ENCODE measurements at places on chromosomes 4 and X.

- DNase-seq = no peak
Measured at GRCh38 chr4:161260819-161261218, 903.0 kb downstream of the FSTL5 start.

DNA sequence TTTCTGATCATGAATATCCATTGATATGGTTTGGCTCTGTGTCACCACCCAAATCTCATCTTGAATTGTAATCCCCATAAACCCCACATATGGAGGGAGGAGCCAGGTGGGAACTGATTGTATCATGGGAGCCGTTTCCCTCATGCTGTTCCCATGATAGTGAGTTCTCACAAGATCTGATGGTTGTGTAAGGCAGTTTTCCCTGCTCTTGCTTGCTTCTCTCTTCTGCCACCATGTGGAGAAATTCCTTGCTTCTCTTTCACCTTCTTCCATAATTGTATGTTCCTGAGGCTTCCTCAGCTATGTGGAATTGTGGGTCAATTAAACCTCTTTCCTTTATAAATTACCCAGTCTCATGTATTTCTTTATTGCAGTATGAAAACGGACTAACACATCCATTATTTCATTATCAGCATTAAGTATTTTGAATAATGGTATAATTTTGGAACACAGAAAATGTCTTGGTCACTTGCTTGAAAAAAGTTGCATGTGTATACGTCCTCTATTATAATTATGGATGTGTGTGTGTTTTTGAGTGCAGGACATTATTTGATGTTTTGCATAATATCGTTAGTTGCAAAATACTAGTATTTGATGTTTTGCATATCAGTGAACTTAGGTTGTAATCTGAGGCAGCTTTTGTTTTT lies 334.6 kb downstream of the PCDH10 start:
- no peak for DNase-seq

DNA sequence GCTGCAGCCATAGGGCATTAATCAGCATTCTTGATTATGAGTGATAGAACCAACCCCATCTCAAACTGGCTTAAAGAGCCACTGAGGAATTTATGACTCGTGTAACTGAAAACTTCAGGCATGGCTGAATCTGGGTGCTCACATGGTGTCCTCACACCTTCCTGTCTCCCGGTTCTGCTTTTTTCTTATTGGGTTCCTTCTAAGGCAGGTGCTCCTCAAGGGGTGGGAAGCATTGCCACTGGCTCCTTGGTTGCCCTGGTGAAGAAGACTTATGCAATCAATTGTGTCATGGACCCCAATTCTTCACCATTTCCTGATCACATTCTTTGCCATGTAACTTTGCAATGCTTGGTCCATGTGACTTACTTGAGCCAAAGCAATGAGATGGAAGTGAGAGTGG lies 4.3 kb upstream of the ZCCHC4 start:
- no peak for DNase-seq

DNA sequence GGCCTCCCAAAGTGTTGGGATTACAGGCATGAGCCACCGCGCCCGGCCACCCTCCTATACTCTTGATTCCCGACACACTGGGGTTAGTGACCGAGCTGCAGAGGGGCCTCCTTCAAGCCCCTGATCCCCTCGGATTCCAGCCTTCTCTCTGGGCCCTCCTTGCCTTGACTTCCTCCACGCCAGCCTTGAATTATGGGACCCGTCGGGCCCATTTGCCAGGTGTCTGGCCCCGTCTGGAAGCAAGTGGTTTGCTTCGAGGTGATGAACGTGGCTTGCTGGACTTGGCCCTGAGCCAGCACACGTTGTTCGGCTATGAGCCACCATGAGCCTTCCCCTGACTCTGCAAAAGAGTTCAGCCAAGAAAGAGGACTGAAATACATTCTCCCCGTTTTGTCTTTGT lies 37.4 kb upstream of the GRPEL1 start:
- no peak for DNase-seq

DNA sequence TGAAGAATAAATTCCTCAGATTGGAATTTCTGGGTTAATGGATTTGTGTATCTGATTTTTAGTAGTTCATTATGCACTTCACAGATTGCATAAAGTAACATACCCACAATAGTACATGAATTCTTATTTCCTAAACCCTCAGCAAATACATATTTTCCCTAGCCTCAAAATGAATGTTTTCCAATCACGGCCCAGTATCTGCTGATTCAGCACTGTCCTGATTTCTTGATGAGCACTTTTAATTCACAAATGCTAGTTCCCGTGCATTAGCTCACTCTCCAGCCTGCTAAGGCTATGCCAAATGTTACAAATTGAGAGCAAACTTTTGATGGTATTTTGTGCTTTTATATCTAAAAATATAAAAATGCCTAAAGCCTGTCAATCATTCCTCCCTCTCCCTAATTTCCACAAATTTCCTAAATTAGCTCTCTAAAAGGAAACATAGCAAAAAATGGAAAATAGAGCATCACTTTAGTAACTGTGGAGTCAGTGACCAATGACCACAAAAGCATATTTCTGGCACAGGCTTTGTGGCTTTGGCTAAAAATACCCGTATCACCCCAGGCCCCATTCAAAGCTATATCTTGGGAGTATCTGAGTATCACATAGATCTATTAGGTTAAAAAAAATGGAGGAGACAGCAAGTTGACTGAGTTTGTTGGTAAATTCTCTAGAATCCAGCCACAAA lies 75.5 kb downstream of the NAF1 start:
- no peak for DNase-seq

DNA sequence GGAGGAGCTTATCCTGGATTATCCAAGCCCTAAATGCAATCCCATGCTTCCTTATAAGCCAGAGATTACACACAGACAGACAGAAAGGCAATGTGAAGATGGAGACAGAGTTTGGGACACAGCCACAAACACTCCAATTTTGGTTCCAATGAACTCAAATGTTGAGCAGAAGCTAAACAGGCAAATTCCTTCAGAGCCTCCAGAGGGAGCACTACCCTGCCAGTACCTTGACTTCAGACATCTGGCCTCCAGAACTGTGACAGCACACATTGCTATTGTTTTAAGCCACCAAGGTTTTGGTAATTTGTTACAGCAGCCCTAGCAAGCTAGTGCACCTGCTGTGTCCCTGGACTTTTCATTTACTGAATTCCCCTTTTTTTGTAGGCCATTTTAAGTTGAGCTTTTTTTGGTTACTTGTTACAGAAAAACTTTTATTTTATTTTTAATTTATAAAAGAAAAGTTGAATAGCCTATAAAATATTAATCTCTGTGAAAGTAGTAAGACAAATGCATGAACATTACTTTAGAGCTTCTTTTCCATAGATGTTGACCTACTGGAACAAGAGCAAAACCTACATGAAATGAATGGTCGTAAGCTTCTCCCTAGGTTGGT lies 33.4 kb upstream of the SRD5A3 start:
- DNase-seq = no peak

DNA sequence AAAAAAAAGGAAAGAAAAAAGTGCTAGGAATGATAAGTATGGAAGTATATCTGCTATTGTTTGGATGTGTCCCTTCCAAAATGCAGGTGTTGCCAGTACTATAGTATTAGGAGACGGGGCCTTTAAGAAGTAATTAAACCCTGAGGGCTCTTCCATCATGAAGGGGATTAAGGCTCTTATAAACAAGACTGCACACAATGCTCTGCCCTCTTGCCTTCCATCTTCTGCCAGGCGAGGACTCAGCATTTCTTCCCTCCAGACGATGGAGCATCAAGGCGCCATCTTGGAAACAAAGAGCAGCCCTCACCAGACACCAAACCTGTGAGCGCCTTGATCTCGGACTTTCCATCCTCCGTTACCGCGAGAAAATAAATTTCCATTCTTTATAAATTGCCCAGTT lies 120.1 kb upstream of the GPM6A start:
- DNase-seq = no peak

DNA sequence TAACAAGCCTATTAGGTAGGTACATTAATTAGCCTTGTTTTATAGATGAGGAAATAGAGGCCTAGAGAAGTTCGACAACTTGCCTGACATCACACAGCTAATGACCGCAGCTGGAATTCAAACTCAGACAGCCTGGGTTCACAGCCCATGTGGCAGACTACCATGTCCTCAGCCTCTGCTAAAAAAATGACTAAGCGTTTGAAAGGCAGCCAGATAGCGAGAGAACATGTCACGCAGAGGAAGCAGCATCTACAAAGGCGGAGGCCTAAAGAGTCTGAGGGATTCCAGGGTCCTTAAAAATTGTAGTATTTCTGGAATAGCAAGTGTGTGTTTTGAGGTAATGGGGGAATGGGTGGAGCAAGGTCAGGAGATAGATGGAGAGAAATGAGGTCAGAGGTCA lies 33.2 kb upstream of the BMP15 start:
- DNase-seq = no peak

- DNase-seq = no peak
Measured at GRCh38 chr4:76016393-76016792, 6.9 kb downstream of the CXCL10 start.

DNA sequence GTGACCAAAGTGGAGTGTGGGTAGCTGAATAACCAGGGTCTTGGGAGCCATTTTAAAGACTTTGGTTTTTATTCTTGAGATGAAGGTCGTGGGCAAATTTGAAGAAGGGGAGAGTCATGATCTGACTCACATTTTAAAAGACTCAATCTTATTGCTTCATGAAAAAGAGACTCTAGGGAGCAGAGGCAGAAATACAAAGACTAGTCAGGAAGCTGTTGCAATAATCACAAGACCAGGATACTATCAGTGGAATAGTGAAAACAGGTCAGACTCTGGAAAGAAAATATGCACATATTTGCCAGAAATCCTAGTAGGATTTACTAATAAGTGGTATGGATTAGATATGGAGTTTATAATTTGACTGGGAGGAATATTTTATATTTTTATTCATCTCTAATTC lies 448.4 kb downstream of the RAPGEF2 start:
- DNase-seq = no peak

DNA sequence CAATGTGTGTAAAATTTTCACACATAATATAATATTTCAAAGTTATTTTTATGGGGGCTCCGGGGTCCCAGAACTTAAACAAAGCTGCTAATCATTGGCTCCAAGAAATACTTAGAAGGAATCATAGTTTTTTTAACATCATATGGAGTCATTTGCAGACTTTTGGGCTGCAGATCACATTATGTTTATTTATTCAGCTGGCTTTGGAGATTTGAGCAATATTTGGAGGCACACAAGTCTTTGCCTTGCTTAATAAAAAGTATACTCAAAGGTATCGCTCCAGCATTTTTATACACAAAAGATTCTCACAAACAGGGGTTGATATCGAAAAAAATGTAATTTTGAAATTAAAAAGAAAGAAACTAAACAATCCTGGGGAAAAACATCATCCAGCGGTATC lies 382.5 kb upstream of the TENM3 start:
- DNase-seq = no peak
